ENCODE measurements at places on chromosomes 6 and 20.

- DNase-seq = no peak
These were observed 30.4 kb downstream of the HECA start for GRCh38 chr6:139165324-139165723.

DNA sequence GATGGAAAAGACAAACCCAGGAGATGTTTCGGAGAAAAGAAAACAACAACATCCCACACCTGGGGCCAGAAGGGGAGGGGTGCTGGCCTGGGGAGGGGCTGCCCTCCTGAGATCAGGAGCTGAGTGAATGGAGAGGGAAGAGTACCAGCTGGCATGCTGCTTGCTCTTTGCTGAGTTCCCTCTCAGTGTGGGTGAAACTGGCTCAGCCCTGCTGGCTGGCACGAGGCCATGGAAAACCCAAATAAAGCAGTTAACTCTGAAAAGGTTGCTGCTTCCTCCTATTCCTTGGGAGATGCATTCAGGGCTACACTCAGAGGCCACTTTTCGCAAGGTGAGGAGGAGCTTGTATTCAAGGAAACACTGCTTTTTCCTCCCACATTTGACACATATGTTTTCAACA, 8.0 kb upstream of the KCNK16 start:
- DNase-seq = no peak

DNA sequence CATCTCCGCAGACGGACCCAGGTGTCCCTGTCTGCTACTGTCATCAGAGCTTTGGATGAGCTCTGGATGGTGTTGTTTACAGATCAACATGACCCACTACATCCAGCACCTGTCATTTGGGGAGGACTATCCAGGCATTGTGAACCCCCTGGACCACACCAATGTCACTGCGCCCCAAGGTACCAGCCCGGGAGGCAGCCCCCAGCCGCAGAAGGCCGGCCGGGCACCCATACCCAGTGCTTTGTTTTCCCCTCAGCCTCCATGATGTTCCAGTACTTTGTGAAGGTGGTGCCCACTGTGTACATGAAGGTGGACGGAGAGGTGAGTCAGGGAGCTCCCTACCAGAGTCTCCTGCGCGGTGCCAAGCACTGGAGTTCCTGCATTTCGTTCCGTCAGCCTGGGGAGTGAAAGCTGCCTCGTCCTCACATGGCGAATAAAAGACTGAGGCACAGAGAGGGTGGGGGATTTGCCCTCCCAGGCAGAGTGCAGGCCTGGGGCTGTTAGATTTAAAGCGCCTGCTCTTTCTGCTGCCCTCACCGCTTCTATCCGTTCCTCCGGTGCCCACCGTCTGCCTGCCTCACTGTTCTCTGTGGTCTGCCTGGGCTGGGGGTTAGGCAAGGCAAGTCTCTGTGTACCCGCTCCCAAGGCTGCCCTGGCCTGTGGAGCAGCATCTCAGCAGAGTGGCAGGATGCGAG, 14.2 kb downstream of the ERGIC3 start:
- DNase-seq = peak; percentile 8

DNA sequence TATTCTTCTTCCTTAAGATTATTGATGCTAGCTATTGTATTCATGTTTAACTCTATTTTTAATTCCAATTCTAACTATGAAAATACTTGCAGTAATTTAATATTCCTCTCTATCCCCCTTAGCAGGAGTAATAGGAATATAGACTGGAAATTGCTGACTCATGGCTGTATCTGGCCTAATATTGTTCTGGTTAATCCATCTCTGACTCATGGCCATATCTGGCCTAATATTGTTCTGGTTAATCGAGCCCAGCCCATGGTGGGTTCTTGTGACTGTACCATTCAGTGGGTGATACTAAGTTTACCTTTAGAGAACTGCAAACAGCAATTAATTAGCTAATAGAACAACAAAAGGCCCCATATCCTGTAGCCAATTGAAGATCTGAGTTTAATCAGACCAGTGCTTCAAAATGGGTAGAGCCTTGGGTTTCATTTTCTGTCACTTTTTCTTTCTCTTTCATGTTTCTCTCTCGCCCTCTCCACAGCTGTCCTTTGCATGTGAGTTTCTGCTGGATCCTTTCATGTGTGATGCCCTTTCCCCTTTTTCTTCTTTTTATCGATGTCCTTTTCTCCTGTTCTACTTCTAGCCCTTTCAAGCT, 50.6 kb downstream of the SLC22A3 start:
- peak; percentile 25 for DNase-seq

- no peak for DNase-seq
These were observed 19.5 kb downstream of the CMTR1 start for GRCh38 chr6:37452522-37452921.

GRCh38 chr6:141965016-141965545, 167.6 kb upstream of the GJE1 start:
- DNase-seq = no peak

- no peak for DNase-seq
These were observed at the start of gene LIN28B for GRCh38 chr6:104956731-104957294. Gene LIN28B, plus strand, starts transcription at chr6:104957107. Its CDS starts 144 bp downstream, at chr6:104957251.

Data from GM10248 (cell line).